Activated CD4-positive, alpha-beta T cell treated with anti-CD3 and anti-CD28 coated beads for 36 hours (primary cell): ENCODE measurements at places on chromosomes 13 and 19. TPM values are rescaled to one million over a fixed set of nuclear protein-coding genes. Genes with fewer than 3 reads are reported as not detected.
A peak's percentile ranks its signal among the peaks of the same experiment; 100 is the strongest.

GRCh38 chr19:35122687-35123551 lies 7.3 kb downstream of the FXYD3 start:
- no peaks in the 10 kb centered on the region for H3K27me3 ChIP-seq
- H3K36me3 ChIP-seq: no peaks in the 10 kb centered on the region
- H3K4me1 ChIP-seq: peaks cover 13% of the 10 kb centered on the region
- no peak overlapping the region for H3K4me3 ChIP-seq
- no peak overlapping the region for H3K27ac ChIP-seq

DNA sequence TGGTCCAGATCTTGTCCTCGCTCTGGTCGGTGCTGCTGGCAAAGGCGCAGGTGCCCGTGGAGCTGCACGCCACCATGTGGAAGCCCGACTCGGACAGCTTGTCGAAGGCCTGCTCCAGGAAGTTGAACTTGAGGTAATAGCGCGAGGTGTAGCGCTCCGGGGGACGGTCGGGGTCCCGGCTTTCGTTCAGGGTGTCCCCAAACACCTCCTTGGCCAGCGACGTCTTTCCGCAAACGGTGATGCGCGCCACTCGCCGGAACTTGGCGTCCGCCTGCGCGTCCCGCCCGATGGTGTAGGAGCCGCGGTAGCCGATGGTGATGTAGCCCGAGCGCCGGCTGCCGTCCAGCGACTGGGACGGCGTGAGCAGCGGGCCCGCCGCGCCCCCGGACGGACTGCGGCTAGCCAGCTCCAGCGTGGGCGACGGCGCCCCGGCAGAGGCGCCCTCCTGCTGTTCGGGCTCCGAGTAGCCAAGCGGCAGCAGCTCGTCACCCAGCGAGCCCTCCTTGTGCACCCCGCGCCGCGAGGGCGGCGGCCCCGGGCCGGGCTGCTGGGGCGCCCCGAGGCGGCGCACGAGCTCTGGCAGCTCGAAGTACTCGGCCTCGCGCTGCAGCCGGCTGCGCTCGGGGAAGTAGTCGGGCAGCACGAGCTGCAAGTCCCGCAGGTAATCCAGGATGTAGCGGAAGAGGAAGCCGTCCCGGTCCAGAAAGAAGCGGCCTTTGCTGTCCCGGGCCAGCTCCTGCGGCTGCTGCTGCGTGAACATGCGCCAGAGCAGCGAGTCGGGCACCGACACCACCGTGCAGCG lies 801 bp downstream of the KCTD12 start:
- H3K4me3 ChIP-seq: peak overlapping the region; percentile 93
- no peaks in the 10 kb centered on the region for H3K36me3 ChIP-seq
- peaks cover 32% of the 10 kb centered on the region for H3K4me1 ChIP-seq
- peak overlapping the region; percentile 90 for H3K27ac ChIP-seq
- H3K27me3 ChIP-seq: peaks cover 6% of the 10 kb centered on the region

GRCh38 chr13:35293579-35294226 lies 182.8 kb downstream of the MAB21L1 start:
- no peak overlapping the region for H3K4me3 ChIP-seq
- DNase-seq: no peak
- no peak overlapping the region for H3K27ac ChIP-seq
- H3K36me3 ChIP-seq: no peaks in the 10 kb centered on the region
- H3K4me1 ChIP-seq: no peaks in the 10 kb centered on the region
- no peaks in the 10 kb centered on the region for H3K27me3 ChIP-seq

DNA sequence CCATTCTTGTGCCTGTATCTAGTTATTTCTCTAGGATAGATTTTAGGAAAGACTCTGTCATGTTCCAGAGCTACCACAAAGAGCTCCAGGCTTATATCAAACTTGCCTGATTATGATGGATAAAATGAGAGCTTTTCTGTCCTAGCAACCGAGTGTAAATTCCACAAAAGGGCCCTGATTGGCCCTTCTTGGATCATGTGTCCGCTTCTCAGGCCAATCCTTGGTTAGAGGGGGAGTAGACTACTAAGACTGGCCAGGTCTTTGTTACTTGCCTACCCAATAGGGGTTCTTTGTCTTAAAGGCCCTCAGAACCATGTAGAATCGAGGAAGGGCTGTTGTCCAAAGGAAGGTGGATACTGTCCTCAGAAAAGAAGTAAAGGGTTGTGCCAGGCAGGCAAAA lies 2.4 kb downstream of the DHX34 start:
- H3K27ac ChIP-seq: no peak overlapping the region
- H3K36me3 ChIP-seq: peaks cover 46% of the 10 kb centered on the region
- no peaks in the 10 kb centered on the region for H3K27me3 ChIP-seq
- DNase-seq: no peak

DNA sequence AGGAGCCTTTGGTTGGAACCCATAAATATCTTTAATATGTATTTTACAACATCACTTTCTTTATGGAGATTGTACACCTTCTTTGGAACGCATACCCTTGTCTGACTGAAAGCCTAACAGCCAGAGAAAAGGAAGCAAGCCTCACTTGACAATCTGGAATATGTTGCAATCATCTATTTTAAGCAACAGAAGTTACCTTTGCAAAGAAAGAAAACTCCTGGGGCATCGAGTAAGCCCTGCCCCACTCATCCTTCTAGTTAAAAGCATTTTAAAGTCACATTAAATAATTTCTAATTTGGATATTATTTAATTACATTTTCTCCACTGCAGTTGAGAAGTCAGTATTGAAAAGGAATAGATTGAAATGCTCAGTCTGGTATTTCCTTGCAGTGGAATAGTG lies 542.7 kb downstream of the MYO16 start:
- H3K36me3 ChIP-seq: no peaks in the 10 kb centered on the region
- no peak overlapping the region for H3K4me3 ChIP-seq
- DNase-seq: no peak
- H3K27ac ChIP-seq: no peak overlapping the region
- H3K4me1 ChIP-seq: no peaks in the 10 kb centered on the region

DNA sequence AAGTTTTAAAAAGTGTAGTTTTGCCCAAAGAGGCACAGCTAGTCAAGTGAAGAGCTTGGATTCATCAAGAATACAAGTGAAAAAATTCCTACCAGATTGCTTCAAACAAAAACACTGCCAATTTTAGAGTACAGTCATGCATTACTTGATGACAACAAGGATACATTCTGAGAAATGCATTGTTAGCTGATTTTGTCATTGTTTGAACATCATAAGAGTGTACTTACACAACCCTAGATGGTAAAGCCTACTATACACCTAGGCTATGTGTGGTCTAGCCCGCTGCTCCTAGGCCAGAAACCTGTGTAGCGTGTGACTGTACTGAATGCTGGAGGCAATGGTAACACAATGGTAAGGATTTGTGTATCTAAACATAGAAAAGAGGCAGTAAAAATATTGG lies 41.1 kb downstream of the TMTC4 start:
- DNase-seq: no peak
- peaks cover 45% of the 10 kb centered on the region for H3K36me3 ChIP-seq
- no peaks in the 10 kb centered on the region for H3K27me3 ChIP-seq
- H3K4me3 ChIP-seq: no peak overlapping the region
- H3K4me1 ChIP-seq: no peaks in the 10 kb centered on the region

DNA sequence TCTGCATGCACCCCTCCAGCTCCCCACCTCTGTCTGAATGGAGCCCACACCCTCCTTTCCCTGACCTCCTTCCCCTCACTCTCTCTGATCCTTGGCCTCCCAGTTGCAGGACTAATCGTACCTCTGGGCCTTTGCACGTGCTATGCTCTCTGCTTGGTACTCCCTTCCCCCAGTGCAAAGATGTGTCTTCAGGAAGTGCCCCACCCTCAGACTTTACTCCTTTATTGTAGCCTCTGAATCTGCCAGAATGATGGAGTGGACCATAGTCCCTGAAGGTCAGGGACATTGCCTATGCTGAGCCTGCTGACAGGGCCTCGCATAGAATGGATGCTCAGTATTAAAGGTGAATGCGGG lies 1.3 kb upstream of the JUND start:
- H3K27me3 ChIP-seq: no peaks in the 10 kb centered on the region
- peak overlapping the region; percentile 82 for H3K4me3 ChIP-seq
- H3K4me1 ChIP-seq: peaks cover 60% of the 10 kb centered on the region
- H3K36me3 ChIP-seq: peaks cover 33% of the 10 kb centered on the region

DNA sequence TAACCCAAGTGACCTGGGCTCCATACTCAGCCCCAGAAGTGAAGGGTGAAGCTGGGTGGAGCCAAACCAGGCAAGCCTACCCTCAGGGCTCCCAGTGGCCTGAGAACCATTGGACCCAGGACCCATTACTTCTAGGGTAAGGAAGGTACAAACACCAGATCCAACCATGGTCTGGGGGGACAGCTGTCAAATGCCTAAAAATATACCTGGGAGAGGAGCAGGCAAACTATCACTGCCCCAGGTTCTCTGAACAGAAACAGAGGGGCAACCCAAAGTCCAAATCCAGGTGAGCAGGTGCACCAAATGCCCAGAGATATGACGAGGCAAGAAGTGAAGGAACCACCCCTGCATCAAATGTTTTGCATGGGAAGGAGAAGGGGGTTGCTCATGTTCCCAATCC lies 6.1 kb upstream of the CEACAM7 start:
- no peak for DNase-seq
- no peaks in the 10 kb centered on the region for H3K4me1 ChIP-seq
- H3K4me3 ChIP-seq: no peak overlapping the region
- peaks cover 24% of the 10 kb centered on the region for H3K27me3 ChIP-seq
- no peak overlapping the region for H3K27ac ChIP-seq
- H3K36me3 ChIP-seq: no peaks in the 10 kb centered on the region

DNA sequence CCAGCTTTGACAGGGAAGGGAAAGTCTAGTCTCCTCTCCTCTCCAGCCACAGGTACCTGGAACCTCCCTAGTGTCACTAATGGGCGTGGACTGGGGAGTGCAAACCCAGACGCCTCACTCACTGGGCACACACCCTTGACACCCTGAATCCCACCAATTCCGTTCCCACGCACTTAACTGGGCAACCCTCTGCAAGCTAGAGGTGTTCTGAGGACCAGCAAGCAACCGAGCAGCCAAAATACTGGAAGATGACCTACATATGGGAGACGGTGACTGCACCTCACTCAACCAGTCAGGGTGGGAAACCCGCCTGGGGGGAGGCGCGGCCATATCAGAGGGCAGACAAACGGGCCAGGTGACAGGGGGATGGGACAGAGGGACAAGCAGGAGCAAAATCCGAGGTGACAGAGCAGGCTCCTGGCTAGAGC lies 991 bp downstream of the ABHD17A start:
- H3K4me3 ChIP-seq: peak overlapping the region; percentile 97
- no peak for DNase-seq
- peaks cover 31% of the 10 kb centered on the region for H3K4me1 ChIP-seq
- H3K27ac ChIP-seq: peak overlapping the region; percentile 98
- H3K36me3 ChIP-seq: peaks cover 15% of the 10 kb centered on the region

Gene CAPS
- total RNA-seq: 2.7 TPM

Gene CEACAM16
- total RNA-seq: not detected

Gene ZNF560
- total RNA-seq: 0.25 TPM

Gene COMP
- not detected for total RNA-seq
